ENCODE measurements at places on chromosomes 5 and 9. TPM values are rescaled to one million over a fixed set of nuclear protein-coding genes. Genes with fewer than 3 reads are reported as not detected.

DNA sequence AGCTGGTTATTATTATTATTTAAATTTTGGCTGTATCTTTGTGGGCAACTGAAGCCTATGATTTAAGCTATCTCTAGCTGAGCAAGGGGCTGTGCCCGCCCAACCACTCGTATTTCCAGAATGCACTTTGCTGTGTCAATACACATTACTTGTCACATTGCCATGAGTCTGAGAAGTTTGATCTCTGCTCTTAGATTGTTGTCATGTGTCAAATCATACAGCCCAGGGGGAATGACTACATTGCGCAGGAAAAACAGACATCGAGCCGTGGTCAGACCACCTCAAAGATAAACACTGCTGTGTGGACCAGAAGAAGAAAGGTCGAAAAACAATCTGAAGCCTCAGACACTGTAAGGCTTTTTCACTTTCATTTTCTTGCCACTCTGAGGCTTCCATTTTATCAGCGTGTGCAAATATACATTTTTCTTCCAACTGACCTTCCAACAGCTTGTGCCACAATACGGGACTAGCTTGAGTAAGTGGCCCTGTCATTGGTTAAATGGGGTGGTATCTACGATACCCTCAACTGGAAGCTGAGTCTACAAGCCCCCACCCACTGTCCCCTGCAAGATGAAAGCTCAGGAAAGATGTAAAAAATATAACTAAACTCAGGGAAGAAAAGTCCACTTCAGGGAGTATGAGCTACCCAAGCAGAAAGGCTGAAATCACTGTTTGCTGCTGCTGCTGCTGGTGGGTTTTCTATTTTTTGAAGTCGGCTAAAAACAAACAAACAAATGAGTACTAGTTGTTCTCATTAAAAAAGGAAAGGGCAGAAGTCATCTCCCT, 603.0 kb downstream of the BNC2 start:
- peak; percentile 37 for DNase-seq

DNA sequence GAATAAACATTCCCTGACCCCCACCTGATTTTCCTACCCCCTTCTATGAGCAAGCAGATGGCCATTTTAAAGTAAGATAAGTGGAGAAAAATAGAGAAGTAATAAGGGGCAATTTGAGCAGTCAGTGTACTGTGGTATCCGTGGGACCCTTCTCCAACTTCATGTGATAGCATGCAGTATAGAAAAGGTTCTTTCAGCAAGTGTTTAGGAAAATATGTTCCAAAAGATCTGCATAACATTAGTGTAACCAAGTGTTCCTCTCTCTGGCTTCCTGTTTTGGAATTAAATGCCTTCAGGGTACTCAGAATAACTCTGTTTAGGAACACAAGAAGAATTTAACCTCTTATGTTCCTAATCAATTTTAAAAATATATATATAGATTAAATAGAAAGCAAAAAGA, 134.9 kb downstream of the ATG10 start:
- DNase-seq = no peak

Gene OR13C3
- total RNA-seq = not detected

DNA sequence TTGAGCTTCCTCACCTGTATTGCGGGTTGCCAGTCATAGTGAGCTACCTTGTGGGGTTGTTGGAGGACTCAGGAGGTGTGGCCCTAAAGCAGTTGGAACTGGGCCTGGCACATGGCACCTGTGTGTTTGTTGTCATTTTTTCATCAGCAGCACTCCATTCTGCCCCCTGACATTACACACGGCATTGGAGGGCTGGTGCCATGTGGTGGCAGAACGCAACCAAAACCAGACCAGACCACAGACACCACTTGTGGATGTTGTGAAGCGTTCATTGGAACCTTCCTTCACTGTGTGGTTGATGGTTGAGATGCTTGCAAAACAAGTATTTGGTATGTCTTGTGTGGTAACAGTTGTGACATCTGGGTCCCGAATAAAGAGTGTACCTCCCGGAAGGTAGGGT, 113.2 kb upstream of the ERCC6L2 start:
- DNase-seq = no peak

Gene GPRIN1
- 1.4 TPM for total RNA-seq

DNA sequence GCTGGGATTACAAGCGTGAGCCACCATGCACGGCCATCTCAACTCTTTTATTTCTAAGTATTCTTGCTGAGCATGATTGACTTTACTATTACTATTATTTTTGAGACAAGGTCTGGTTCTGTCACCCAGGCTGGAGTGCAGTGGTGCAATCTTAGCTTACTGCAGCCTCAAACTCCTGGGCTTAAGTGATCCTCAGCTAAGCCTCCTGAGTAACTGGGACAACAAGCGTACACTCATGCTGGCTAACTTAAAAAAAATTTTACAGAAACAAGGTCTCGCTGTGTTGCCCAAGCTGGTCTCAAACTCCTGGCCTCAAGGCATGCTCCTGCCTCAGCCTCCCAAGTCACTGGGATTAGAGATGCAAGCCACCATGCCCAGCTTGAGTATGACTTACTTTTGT, 443.7 kb downstream of the ARHGEF28 start:
- DNase-seq = no peak

DNA sequence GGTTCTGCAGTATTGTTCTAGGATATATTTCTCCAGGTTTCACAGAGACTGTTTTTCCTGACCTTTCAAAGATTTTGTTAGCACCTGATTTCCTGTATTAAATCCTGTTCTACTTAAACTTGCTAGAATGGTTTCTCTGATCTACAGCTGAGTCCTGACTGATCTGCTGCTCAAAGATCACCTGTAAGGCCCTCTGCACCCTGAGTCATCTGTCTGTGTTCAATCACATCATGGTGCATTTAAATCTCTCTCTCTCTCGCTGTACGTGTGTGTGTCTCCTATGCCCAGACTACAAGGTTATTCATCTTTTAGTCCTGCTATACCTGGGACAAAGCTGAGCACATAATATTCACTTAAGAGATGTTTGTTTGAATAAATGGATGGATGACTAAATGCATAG, 13.3 kb upstream of the C5orf63 start:
- no peak for DNase-seq

GRCh38 chr9:3435732-3436131, 90.1 kb downstream of the RFX3 start:
- DNase-seq = no peak

DNA sequence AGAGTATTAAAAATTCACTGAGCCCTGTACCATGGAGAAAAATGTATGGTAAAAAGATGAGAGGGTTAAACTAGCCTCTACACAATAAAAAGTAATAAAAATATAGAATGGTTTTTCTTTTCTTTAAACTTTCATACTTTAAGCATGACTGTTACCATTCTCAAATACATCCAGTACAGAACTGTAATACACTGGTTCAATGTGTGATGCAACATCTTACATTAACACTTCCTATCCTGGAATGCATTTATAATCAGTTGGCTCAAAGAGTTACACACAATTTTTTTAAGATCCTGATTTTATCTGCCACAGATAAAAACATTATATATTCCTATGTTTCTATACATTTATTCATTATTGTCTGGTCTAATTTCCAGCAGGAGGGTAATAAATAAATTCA, 4.7 kb downstream of the GNAQ start:
- no peak for DNase-seq

DNA sequence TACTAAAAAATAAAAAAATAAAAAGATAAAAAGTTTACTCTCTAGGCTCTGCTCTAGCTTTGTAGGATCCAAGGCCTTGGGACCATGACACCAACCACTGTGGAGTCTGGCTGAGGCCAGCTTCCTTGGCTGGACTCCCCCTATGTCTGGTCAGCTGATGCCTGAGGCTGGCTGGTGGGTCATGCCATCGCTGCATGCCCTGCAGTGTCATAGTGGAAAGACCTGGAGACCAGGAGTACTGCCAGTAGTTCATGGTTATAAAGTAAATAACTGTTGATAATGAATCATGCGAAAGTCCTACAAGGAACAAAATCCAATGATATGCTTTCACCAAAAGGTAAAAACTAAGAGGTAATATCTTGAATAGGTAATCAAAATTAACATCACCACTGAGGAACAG, 43.2 kb downstream of the GARNL3 start:
- DNase-seq = no peak

Gene SPTLC1
- 102 TPM for total RNA-seq

GRCh38 chr9:68731857-68732256, 26.8 kb downstream of the PIP5K1B start:
- DNase-seq = no peak
